ENCODE measurements at places on chromosomes 7 and 10.
A peak's percentile ranks its signal among the peaks of the same experiment; 100 is the strongest.

GRCh38 chr7:112080441-112080840 is 125.8 kb downstream of the DOCK4 start:
- DNase-seq, result peak; percentile 81

GRCh38 chr10:129956876-129957673 is 7.0 kb downstream of the EBF3 start:
- DNase-seq, result peak; percentile 47

- no peak for DNase-seq
Observed at GRCh38 chr7:99719996-99720769, 14.8 kb downstream of the CYP3A7 start.

- DNase-seq, result no peak
Observed at GRCh38 chr7:27248427-27248806, 5.8 kb downstream of the EVX1 start.
